ENCODE measurements at places on chromosomes 4 and X.
A peak's percentile ranks its signal among the peaks of the same experiment; 100 is the strongest.

GRCh38 chr4:77354550-77354949, 197.5 kb downstream of the CCNG2 start:
- DNase-seq = no peak

DNA sequence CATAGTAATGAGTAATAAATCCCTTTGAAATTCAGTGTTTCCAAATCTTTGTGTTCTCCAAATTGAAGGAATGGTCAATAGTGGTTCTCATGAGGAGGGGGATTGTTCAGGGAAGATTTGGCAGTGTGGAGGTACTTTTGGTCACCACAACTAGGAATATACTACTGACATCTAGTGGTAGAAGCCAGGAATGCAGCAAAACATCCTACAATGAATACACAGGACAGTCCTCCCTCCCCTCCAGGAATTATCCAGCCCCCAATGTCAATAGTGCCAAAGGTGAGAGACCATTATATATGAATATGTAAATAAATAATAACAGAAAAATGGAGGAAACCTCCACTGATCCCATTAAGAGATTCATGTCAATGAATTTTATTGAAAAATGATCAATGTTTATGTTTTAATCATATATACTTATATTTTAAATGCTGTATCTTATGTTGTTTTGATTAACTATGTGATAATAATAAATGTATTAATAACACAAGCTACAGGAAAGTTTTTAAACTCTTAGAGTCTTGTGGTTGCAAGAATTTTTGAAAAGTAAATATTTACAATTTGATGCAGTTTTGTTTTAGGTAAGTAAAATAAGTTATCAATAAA, 14.4 kb upstream of the FAM9A start:
- DNase-seq = peak; percentile 58

GRCh38 chr4:119189638-119190037, 22.9 kb upstream of the USP53 start:
- peak; percentile 37 for DNase-seq

GRCh38 chr4:163582703-163583102, 88.2 kb downstream of the TMA16 start:
- no peak for DNase-seq

- DNase-seq = peak; percentile 56
These were observed 43.6 kb downstream of the TSC22D3 start for GRCh38 chrX:107731831-107732502.

DNA sequence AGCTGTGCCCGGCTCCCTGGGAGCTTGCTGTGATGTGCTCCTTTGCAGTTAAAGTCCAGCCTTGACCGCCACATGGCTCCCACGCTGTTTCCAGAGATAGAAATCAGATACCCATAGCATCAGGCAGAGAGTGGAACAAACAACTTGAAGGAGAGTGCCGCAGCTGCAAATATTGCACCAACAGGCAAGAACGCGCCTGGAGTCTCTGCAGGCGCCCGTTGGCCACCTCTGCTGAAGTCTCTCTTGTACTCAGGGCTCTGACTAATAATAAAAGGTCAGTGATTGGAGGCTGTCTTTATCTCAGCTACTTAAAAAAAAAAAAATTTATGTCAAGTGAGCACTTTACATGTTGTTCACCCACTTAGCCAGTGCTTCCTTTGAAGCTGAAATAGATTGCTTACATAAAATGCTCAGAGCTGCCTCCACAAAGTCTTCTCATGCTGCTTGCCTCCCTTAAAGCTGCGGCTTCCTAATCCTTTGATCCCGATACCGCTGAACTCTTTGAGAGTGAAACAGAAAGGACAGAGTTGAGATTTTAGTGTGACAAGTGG, 30.9 kb upstream of the TENM3 start:
- no peak for DNase-seq

DNA sequence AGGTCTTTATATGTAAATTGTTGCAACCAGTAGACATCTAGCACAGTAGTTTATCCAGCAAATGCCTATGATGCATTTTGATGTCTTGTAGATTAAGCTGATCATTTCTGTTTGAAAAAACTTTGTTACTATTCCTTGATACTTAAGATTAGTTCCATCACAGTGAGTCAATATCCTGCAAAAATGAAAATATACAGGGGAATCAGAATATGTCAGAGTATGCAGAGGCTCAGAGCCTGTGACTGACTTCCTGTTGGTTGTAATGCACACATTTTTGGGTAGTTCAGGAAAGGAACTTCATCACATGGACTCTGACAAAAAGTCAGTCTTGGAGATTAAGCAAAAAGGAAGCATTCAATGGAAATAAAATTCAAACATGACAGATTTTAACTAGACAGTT, 815.5 kb downstream of the FAT4 start:
- no peak for DNase-seq

- peak; percentile 16 for DNase-seq
These were observed 353.4 kb downstream of the SPRY1 start for GRCh38 chr4:123750044-123750443.

DNA sequence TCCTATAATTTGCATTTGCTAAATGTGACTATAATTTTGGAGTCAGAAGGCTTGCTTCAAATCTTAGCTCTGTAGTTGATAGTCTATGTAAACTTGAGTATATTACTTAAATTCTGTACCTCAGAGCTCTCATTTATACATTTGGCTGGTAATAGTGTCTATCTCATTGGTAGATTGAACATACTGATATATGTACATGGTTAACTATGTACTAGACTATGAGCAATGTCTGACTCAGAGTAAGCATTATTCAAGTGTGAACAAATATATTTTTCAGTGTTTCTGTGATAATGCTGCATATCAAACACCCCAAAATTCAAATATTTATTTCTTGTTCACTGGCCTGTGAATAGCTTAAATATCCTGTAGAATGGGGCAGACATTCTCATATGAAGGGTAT, 1568.9 kb upstream of the PABPC4L start:
- DNase-seq = no peak

- DNase-seq = no peak
These were observed 2.9 kb upstream of the SPRY1 start for GRCh38 chr4:123393721-123394120.

GRCh38 chrX:110657073-110657472, 138.5 kb downstream of the CHRDL1 start:
- no peak for DNase-seq

GRCh38 chrX:43949669-43950068, 23.5 kb downstream of the NDP start:
- peak; percentile 65 for DNase-seq

GRCh38 chr4:961351-962230, 11.8 kb downstream of the DGKQ start:
- DNase-seq = no peak

DNA sequence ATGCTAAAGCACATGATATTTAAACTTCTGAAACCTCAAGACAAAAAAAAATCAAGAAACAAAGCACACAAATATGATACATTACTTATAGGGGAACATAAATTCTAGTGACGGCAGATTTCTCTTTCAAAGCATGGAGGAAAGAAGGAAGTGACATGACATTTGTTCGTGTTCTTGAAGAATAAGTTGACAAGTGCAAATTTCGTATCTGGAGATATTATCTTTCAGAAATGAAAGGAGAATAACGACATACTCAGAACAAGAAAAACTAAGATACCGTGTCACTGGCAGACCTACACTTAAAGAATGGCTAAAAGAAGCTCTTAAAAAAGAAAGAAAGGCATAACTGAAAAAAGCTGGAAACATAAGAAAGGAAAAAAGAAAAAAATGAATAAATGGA, 16.6 kb downstream of the CENPVL2 start:
- peak; percentile 13 for DNase-seq

DNA sequence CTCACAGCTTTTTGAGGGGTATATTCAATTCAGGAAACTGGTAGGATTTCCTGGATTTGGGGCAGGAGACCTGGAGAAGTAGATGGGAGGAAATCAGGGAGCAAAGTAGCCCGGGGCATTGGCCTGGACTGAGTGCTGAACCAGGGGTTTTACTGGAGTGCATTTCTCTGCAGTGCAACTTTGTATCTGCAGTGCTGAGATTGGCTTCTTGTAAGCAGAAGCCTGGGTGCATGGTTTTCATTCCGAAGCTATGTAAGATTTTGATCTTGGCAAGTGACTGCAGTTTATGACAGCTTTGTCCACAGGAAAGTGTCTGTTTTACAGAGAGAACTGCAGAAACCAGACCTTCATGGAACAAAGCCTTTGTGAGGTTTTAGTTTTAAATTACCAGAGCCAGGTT, 158.3 kb downstream of the SPCS3 start:
- DNase-seq = no peak

GRCh38 chrX:6472652-6473342, 62.1 kb downstream of the VCX3A start:
- no peak for DNase-seq

DNA sequence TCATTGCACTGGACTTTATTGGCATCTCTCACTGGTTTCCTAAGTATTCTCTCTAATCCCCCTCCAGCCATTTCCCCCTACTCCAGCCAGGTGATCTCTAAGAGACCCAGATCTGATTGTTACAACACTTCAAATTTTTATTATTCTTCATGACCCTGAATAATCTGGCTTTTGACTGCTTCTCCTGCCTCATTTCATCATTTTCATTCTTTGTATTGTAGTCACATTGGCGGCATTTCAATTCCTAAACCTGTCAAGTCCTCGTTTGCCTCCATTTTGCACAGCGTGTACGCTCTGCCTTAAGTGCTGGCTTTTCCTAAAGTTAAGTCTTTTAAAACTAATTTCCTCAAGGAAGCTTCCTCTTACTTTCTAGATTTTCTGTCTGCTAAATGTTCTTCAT, 31.6 kb downstream of the UBE2K start:
- DNase-seq = no peak
